ENCODE measurements at places on chromosomes 3 and 15.
A peak's percentile ranks its signal among the peaks of the same experiment; 100 is the strongest.

- DNase-seq = no peak
Observed at GRCh38 chr15:65254758-65255157, 31.9 kb downstream of the PARP16 start.

GRCh38 chr3:197417911-197418618 is 119.7 kb upstream of the DLG1 start:
- no peak for DNase-seq

GRCh38 chr3:46614431-46614830 is 2.1 kb downstream of the FAM240A start:
- no peak for DNase-seq

DNA sequence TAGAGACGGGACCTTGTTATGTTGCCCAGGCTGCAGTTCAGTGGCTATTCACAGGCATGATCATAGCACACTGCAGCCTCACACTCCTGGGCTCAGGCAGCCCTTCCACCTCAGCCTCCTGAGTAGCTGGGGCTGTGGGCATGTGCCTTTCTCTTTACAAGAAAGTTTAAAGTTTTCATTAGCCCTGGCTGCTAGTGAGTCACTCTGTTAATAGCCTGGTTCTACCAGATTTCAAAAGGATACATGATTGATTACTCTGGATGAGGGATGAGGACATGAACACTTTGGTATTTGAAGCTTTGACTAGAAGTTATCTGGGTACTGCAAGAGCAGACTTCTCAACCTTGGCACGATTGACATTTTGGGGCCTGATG is 95.1 kb downstream of the DHX36 start:
- no peak for DNase-seq

- no peak for DNase-seq
Observed at GRCh38 chr3:4532535-4533112, 39.5 kb downstream of the ITPR1 start.

DNA sequence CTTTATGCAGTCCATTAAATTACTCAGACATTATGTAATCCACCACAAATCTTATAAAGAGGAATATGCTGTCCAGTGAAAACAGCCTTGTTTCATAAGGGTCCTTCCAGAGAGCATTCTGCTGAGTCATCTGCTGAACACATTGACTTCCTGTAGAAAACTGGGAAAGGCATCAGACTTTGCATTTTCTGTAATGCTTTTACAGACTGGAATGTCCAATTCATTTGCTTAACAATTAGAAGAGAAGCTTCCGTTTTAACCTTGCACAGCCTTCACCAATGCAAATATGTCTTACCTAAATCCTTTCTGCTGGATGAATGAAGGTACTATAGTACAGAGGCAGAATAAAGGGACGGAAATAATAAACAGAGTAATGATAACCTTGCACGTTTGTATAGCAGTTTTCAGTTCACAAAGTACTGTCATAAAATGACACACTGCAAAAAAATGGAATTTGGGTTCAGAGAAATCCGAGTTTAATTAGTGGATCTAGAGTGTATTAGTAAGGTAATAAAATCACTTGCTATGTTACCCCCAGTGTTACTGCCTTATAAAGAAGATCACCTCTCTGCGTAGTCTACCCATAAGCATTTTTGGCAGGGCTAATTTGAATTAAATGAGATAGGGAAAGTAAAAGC is 301.5 kb downstream of the PYDC2 start:
- DNase-seq = peak; percentile 13

- no peak for DNase-seq
Observed at GRCh38 chr3:155154255-155154654, 74.1 kb downstream of the MME start.

GRCh38 chr15:70031713-70032112 is 66.0 kb downstream of the TLE3 start:
- no peak for DNase-seq

DNA sequence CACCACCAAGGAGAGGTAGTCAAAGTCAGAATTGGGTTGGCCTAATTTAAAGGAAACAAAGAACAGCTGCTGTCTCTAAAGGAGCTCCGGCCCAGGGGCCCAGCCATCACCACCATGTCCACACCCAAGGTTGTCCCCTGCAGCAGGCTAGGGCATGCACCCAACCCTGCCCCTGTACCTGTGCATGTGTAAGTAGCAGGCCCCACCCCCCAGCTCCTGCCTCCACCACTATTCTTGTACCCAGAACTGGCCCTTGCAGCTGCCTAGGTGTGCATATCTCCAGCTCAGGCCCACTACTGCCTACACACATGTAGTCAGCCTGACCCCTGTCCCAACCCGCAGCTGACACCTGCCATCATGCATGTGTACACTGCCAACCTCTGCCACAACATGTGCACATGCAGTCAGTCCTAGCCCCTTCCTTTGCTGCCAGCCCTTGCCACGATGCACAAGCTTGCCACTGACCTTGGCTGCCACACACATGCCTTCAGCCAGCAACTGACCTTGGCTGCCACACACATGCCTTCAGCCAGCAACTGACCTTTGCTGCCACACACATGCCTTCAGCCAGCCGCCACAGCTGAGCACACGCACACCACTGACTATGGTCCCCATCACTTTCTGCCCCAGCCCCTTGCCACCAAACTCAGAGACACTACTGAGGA is 39.7 kb downstream of the FGF12 start:
- DNase-seq = no peak

GRCh38 chr3:95120921-95121320 is 1058.1 kb downstream of the NSUN3 start:
- DNase-seq = no peak

GRCh38 chr3:120143676-120144075 is 49.4 kb upstream of the GSK3B start:
- DNase-seq = no peak

Data from fibroblast of the conjunctiva (primary cell).